ENCODE measurements at places on chromosomes 12 and 14. TPM values are rescaled to one million over a fixed set of nuclear protein-coding genes. Genes with fewer than 3 reads are reported as not detected.

CCDC177 gene
- not detected for total RNA-seq

RPGRIP1 gene
- total RNA-seq: 0.37 TPM

KIF26A gene
- 3.7 TPM for total RNA-seq

TBX5 gene
- not detected for total RNA-seq

GLT8D2 gene
- 0.28 TPM for total RNA-seq

DBX2 gene
- total RNA-seq: not detected

NDRG2 gene
- total RNA-seq: 3.4 TPM

LTB4R gene
- total RNA-seq: 6.6 TPM

EXD2 gene
- total RNA-seq: 10.9 TPM

CCDC91 gene
- total RNA-seq: 23.3 TPM

RNASE7 gene
- total RNA-seq: not detected

SMIM41 gene
- not detected for total RNA-seq

MTRFR gene
- 21.0 TPM for total RNA-seq

COL2A1 gene
- total RNA-seq: 0.02 TPM

PAPLN gene
- 10.4 TPM for total RNA-seq

SLC38A1 gene
- total RNA-seq: 66.7 TPM

TSPAN8 gene
- total RNA-seq: 0.15 TPM

TMEM229B gene
- total RNA-seq: 0.17 TPM

TMEM132D gene
- total RNA-seq: not detected

DAD1 gene
- total RNA-seq: 322 TPM

FAM181A gene
- not detected for total RNA-seq

MTHFD1 gene
- total RNA-seq: 110 TPM

NUDT4 gene
- total RNA-seq: 30.3 TPM

KRT74 gene
- not detected for total RNA-seq

SLC22A17 gene
- total RNA-seq: 6.1 TPM

RTL1 gene
- 0.30 TPM for total RNA-seq

SOCS2 gene
- total RNA-seq: 26.8 TPM

PZP gene
- total RNA-seq: not detected

KLHL33 gene
- total RNA-seq: not detected

USP44 gene
- total RNA-seq: 0.23 TPM

BTBD7 gene
- 11.1 TPM for total RNA-seq

ZFHX2 gene
- total RNA-seq: 1.7 TPM

SLCO1B3 gene
- total RNA-seq: 14.3 TPM

COX8C gene
- not detected for total RNA-seq

CARMIL3 gene
- 0.56 TPM for total RNA-seq

PRICKLE1 gene
- 1.1 TPM for total RNA-seq

Data from A549 treated with CpdA at 1 μM for 4 hours (cell line).